ENCODE measurements at places on chromosomes 4 and X.
A peak's percentile ranks its signal among the peaks of the same experiment; 100 is the strongest.

DNA sequence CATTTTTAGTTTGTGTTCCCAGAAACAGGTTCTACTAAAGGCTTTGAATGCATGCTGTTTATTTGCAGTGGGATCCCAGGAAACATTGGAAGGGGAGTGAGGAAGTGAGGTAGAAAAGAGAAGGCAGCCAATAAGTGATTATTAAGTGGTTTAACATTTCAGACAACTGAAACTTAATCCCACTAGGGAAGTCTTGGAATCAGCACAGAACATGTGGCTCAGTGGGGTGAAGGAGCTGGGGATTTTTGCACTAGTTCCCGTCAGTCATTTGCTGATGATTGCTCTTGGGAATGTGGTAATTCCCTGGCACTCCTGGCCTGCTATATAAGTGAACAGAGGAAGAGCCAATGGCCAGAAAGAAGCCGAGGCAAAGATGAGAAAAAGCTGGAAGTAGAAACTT lies 1053.0 kb upstream of the IGFBP7 start:
- DNase-seq: no peak

GRCh38 chr4:155705664-155706063 lies 39.0 kb downstream of the GUCY1A1 start:
- no peak for DNase-seq

GRCh38 chr4:17912011-17912410 lies 101.2 kb downstream of the NCAPG start:
- DNase-seq: no peak

GRCh38 chrX:80267790-80268189 lies 152.5 kb upstream of the TENT5D start:
- no peak for DNase-seq

DNA sequence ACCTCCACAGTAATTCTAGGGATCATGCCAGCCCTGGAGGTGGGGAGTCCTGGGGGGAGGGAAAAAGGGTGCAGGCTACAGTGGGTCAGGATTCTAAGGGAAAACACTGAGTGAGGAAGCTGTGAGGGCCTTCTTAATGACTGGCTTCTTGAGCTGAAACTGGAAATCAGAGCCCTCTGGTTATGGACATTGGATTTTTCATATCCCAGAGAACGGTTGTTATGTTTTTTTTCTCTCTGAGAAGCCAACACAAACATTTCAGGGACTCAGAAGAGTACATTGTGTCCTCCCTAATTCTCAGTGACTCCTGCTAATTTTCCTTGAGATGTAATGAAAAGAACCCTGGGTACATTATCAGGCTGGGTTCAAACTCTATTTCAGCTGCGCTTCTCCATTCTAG lies 162.4 kb upstream of the PRDX4 start:
- no peak for DNase-seq

GRCh38 chrX:18701621-18702361 lies 5.7 kb upstream of the PPEF1 start:
- DNase-seq: no peak

- DNase-seq: no peak
Observed at GRCh38 chr4:13261486-13262257, 222.5 kb downstream of the RAB28 start.

DNA sequence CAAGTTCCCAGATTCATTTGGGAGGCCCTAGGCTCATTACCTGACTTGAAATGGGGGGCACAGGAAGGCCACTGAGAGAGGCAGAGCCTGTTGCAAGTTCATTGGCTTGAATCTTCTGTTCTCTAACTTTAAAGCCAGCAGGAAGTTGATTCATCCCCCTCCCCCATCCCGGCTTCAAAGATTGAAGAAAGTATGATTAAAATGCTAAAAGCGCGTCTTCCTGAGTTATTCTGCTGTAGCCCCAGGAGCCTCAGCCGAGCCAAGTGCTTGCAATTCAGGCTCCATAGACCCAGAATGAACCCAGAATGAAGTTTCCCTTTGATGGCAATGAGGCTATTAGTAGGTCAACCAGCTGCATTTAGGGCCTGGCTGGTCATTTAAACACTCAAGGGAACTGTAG lies 14.7 kb downstream of the CHST7 start:
- no peak for DNase-seq

DNA sequence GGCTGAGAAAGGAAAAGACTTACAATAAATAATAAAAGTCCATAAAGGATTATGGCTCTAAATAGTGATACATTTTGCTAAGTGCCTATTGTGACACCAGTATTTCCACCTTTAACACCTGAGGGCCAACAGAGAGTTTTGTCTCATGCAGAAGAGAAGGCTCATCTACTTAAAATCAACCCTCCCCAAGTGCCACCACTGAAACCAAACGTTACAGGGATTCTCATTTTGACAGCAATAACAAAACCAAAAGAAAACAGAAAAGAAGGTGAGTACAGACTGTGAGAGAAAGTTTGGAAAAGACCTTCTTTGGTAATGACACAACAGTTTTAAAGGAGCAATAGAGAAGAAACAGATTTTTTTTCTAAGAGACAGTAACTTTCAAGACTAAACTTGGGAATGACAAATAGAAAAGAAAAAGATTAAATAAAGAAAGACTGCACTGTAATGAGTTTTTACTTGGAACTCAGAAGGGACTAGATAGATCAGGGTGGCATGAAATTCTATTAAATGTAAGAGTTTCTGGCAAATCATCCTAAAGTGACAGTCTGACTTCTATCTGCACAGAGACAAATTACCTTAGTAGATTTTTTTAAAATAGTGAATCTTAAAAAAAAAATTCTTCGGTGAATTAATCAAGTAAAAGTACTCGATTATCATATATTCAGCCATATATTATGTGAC lies 109.7 kb downstream of the ZNF827 start:
- no peak for DNase-seq

- peak; percentile 83 for DNase-seq
Observed at GRCh38 chrX:120468825-120469525, at the start of gene LAMP2. TSS of gene LAMP2 (minus strand) at chrX:120469296. CDS start at chrX:120469169, 127 bp downstream.
